ENCODE measurements at places on chromosomes 11 and 22. TPM values are rescaled to one million over a fixed set of nuclear protein-coding genes. Genes with fewer than 3 reads are reported as not detected.

GRCh38 chr11:65571940-65572339, 398 bp upstream of the FAM89B start:
- peaks cover 52% of the 10 kb centered on the region for H3K4me1 ChIP-seq
- peaks cover 15% of the 10 kb centered on the region for H3K36me3 ChIP-seq

DNA sequence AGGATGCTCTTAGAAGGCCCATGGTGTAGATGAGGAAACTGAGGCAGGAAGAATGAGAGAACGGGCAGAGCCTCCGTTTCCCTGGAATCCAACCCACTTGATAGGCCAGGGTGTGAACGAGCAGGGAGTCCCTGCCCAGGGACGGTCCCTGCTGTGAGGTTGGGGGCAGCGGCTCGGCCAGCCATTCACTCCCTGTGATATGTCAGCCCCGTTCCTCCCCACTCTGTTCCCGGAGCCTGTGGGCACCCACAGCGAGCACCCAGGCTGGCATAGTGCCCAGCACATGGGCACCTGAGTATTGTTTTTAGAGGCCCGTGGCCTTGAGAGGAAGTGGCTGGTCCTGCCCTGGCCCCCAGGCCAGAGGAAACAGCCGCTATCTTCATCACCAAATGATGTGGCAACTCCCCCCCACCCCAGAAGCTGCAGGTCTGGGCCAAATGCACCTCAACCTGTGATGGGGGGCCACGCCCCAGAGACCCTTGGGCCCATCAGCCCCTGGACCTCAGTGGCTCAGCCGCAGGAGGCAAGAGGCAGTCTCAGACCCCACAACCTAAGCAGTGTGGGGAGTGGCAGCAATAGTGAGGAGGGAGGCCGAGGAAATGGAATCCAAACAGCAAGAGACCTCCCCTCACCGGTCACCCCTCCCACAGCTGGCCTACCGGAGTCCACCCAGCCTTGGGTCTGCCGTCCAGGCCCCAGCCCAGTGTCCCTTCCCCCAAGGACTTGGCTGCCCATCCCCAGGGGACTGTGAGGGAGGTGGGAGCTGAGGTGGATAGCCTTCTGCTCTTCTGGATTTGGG, 2.1 kb downstream of the ALDH3B1 start:
- no peaks in the 10 kb centered on the region for H3K36me3 ChIP-seq
- H3K4me3 ChIP-seq, result no peak overlapping the region
- H3K27me3 ChIP-seq, result no peaks in the 10 kb centered on the region
- DNase-seq, result no peak

- no peak for DNase-seq
- peaks cover 28% of the 10 kb centered on the region for H3K27me3 ChIP-seq
- no peaks in the 10 kb centered on the region for H3K4me1 ChIP-seq
- H3K27ac ChIP-seq, result no peak overlapping the region
Observed at GRCh38 chr11:102685754-102686153, 19.8 kb downstream of the MMP27 start.

- no peak overlapping the region for H3K4me3 ChIP-seq
- no peak overlapping the region for H3K27ac ChIP-seq
- peaks cover 14% of the 10 kb centered on the region for H3K4me1 ChIP-seq
- no peak for DNase-seq
- no peaks in the 10 kb centered on the region for H3K27me3 ChIP-seq
Observed at GRCh38 chr11:35281169-35281688, 138.1 kb downstream of the SLC1A2 start.

TSSK2 gene
- not detected for total RNA-seq

MRGPRE gene
- total RNA-seq, result not detected

DNA sequence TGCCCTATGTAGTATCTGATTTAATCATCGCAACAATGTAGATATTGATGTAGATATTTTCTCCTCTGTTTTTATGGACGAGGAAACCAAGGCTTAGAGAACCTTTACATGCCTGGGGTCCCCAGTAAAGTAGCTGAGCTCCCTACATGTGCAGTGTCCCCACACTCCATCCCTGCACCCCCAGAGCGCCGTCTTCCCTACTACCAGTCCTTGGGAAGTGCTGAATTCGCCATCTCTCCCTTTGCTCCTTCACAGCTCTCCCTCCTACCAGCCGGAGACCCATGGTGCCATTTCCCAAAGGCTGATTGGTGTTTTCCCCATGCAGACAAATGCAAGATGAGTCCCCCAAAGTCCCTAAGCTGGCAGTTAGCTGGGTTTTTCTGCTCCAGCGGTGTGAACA, 86.0 kb downstream of the CEP164 start:
- H3K4me3 ChIP-seq, result no peak overlapping the region
- no peaks in the 10 kb centered on the region for H3K27me3 ChIP-seq
- H3K36me3 ChIP-seq, result no peaks in the 10 kb centered on the region
- no peaks in the 10 kb centered on the region for H3K4me1 ChIP-seq

TRPM5 gene
- total RNA-seq, result not detected

GRCh38 chr11:46286789-46287188, 9.3 kb downstream of the CREB3L1 start:
- DNase-seq, result no peak
- peaks cover 46% of the 10 kb centered on the region for H3K27me3 ChIP-seq
- H3K36me3 ChIP-seq, result no peaks in the 10 kb centered on the region
- H3K4me1 ChIP-seq, result no peaks in the 10 kb centered on the region

DNA sequence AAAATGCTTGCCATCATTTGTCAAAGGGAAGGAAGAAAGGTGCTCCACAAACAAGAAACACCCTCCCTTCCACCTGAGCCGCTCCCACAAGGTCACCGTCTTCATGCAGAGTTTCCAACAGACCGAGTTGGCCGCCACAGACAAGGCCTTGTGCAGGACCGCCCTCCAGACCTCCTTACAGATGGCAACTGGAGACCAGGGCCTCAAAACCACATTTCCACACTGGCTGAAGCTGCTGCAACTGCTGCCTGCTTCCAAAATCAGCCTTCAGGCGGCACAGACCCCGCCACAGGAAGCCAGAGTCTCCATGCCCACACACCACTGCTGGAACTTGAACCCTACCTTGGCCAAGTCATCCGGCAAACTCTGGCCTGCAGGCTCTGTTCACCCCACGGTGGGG, 6.3 kb downstream of the DEAF1 start:
- DNase-seq, result no peak
- no peak overlapping the region for H3K27ac ChIP-seq
- no peak overlapping the region for H3K4me3 ChIP-seq
- H3K27me3 ChIP-seq, result no peaks in the 10 kb centered on the region

GRCh38 chr11:86692317-86692716, 19.9 kb upstream of the ME3 start:
- peaks cover 6% of the 10 kb centered on the region for H3K4me1 ChIP-seq
- no peak overlapping the region for H3K4me3 ChIP-seq
- H3K27ac ChIP-seq, result no peak overlapping the region
- peaks cover 32% of the 10 kb centered on the region for H3K27me3 ChIP-seq
- H3K36me3 ChIP-seq, result no peaks in the 10 kb centered on the region

MOGAT2 gene
- not detected for total RNA-seq

GRCh38 chr11:119025978-119026766, 4.5 kb downstream of the SLC37A4 start:
- no peak for DNase-seq
- no peaks in the 10 kb centered on the region for H3K27me3 ChIP-seq
- no peak overlapping the region for H3K4me3 ChIP-seq
- peaks cover 30% of the 10 kb centered on the region for H3K36me3 ChIP-seq
- peaks cover 43% of the 10 kb centered on the region for H3K4me1 ChIP-seq
